ENCODE measurements at places on chromosomes 2 and 18. TPM values are rescaled to one million over a fixed set of nuclear protein-coding genes. Genes with fewer than 3 reads are reported as not detected.

DNA sequence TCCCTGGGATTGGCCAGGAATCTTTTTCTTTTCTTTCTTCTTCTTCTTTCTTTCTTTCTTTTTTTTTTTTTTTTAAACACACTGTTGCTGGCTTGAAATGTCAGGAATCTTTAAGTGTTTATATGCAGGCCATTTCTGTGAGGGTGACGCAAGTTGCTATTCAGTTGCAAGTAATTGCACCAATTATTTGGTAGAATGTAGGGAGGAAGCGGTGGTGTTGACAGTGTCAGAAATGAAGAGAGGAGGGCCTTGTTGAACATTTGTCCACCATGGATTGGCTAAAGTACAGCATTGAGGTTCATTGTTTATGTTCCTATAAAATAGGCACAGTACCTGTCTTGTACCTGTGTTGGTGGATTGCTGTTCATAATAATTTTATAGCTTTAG lies 6.5 kb downstream of the RPIA start:
- H3K4me3 ChIP-seq: no peak overlapping the region
- H3K27ac ChIP-seq: no peak overlapping the region
- no peak for DNase-seq
- H3K4me1 ChIP-seq: peaks cover 4% of the 10 kb centered on the region
- peaks cover 26% of the 10 kb centered on the region for H3K36me3 ChIP-seq

The SP9 gene
- total RNA-seq: 0.31 TPM

GRCh38 chr18:47346016-47346415 lies 94.6 kb upstream of the SKOR2 start:
- H3K27ac ChIP-seq: no peak overlapping the region
- DNase-seq: no peak
- no peaks in the 10 kb centered on the region for H3K36me3 ChIP-seq
- H3K27me3 ChIP-seq: no peaks in the 10 kb centered on the region
- no peak overlapping the region for H3K4me3 ChIP-seq

DNA sequence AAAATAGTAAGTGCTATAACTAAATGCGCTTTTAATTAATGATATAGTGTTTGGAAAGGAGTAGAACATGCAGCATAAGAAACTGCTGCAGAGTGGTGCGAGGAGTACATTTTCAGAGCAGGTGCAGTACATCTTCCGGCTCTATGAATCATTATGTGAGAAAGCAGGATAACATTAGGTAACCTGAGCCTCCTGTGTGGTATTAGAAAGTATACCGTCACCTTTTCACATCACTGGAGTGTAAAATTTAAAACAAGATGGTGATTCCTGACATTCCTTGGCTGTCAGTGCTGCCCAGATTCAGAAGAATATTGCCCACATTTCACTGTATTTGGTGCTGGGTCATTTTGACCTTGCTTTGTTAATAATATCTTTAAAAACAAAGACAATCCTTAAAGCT lies 7.8 kb upstream of the DYNC2LI1 start:
- DNase-seq: no peak
- H3K27ac ChIP-seq: no peak overlapping the region
- H3K4me3 ChIP-seq: no peak overlapping the region
- H3K27me3 ChIP-seq: no peaks in the 10 kb centered on the region
- no peaks in the 10 kb centered on the region for H3K4me1 ChIP-seq

The FARP2 gene
- total RNA-seq: 19.1 TPM

The UGT1A3 gene
- not detected for total RNA-seq

DNA sequence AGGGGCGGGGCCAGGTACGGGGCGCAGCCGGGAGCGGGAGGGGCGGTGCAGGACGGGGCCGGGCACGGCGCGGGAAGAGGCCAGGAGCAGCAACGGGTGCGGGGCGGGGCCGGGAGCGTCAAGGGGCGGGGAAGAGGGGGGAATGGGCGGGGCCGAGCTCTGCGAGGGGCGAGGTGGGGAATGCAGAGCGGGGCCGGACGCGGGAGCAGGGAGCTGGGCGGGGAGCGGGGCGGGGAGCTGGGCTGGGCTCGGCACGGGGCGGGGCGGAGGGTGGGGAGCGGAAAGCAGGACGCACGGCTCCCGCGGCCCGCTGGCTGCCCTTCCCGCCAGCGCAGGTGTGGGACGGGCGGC lies at the start of gene IMPA2:
Gene IMPA2 (plus strand): TSS at position 316 of the 351 bp plus-strand sequence. CDS start 163 bp downstream, outside the sequence.
- H3K36me3 ChIP-seq: no peaks in the 10 kb centered on the region
- peaks cover 5% of the 10 kb centered on the region for H3K27me3 ChIP-seq
- peaks cover 29% of the 10 kb centered on the region for H3K4me1 ChIP-seq
- DNase-seq: no peak
- H3K4me3 ChIP-seq: peak within 1 kb of the TSS; percentile 91

DNA sequence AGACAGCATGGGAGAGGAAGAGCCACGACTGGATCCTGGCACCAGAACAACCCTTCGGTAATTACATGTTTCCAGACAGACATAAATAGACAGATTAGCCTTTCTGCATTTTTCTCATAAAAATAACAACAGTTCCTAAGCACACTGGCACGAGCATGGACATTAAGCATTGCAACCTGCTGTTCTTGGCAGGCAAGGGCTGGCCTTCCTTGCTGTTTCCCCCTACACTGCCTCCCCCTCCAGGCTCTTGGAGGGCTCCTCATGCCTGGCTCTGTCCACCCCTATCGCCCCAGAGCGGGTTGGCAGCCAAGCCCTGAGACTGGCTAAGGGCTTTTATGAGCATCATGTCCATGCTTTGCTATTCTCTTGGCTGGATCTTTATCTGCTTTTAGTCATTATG lies 89.6 kb downstream of the TTC32 start:
- no peak overlapping the region for H3K4me3 ChIP-seq
- no peaks in the 10 kb centered on the region for H3K4me1 ChIP-seq
- no peak for DNase-seq

DNA sequence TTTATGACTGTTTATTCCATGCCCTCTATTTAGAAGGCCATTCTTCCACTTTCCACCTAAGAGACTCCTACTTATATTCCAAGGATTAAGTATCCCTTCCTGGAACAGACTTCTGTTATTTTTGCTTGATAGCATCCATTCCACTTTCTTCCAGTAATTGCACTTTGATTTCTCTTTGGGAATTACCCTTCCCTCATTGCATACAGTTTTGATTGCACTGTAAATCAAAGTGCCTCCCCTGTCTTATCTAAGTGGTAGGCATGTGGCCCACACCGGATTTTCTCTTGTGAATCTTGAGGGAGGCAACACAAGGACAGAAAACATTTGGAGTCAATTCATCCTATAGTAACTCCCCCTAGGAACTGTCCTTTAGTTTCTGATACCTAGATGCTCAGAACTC lies 120.4 kb downstream of the PDE11A start:
- no peaks in the 10 kb centered on the region for H3K4me1 ChIP-seq
- DNase-seq: no peak
- no peaks in the 10 kb centered on the region for H3K36me3 ChIP-seq
- H3K4me3 ChIP-seq: no peak overlapping the region
- no peak overlapping the region for H3K27ac ChIP-seq

Data from endothelial cell (in vitro differentiated cells).